ENCODE measurements at places on chromosomes 5 and 9. TPM values are rescaled to one million over a fixed set of nuclear protein-coding genes. Genes with fewer than 3 reads are reported as not detected.
A peak's percentile ranks its signal among the peaks of the same experiment; 100 is the strongest.

DNA sequence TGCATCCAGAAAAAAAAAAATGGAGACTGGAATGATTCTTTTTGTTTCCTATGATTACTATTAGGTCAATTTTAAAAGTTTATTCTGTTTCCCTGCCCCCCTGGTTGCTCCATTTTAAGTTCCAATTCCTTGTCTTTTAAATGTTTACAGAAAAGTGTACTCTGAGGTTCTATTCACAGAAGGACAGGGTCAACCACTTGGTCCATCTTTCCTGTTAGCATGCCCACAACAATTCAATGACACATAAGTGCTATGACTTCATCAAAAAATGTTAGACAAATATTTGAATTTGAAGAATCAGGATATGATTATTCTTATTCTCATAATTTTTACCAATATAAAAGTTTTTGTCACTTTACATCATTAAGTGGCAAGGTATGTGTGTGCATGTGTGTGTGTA lies 123.7 kb downstream of the PDE4D start:
- peaks cover 39% of the 10 kb centered on the region for H3K4me1 ChIP-seq
- H3K27me3 ChIP-seq = peaks cover 5% of the 10 kb centered on the region
- H3K27ac ChIP-seq = no peak overlapping the region
- DNase-seq = no peak
- no peak overlapping the region for H3K4me3 ChIP-seq

SH3GL2 gene
- 7.6 TPM for total RNA-seq

- no peaks in the 10 kb centered on the region for H3K27me3 ChIP-seq
- H3K27ac ChIP-seq = no peak overlapping the region
- no peaks in the 10 kb centered on the region for H3K4me1 ChIP-seq
- DNase-seq = no peak
These were observed 10.9 kb downstream of the SELENOP start for GRCh38 chr5:42800748-42801330.

- peaks cover 22% of the 10 kb centered on the region for H3K4me1 ChIP-seq
- H3K36me3 ChIP-seq = peaks cover 15% of the 10 kb centered on the region
- peak overlapping the region; percentile 99 for H3K4me3 ChIP-seq
- no peak for DNase-seq
- H3K27ac ChIP-seq = peak overlapping the region; percentile 100
These were observed 1.2 kb upstream of the CKS2 start for GRCh38 chr9:89309608-89310474.

GCNT4 gene
- total RNA-seq = 8.3 TPM

PPP2R2B gene
- total RNA-seq = 18.4 TPM

GRCh38 chr9:19495186-19496028 lies 86.6 kb downstream of the ACER2 start:
- no peak overlapping the region for H3K27ac ChIP-seq
- H3K36me3 ChIP-seq = no peaks in the 10 kb centered on the region
- H3K4me1 ChIP-seq = no peaks in the 10 kb centered on the region
- H3K4me3 ChIP-seq = no peak overlapping the region
- DNase-seq = no peak

- no peaks in the 10 kb centered on the region for H3K27me3 ChIP-seq
- H3K4me3 ChIP-seq = no peak overlapping the region
- H3K36me3 ChIP-seq = no peaks in the 10 kb centered on the region
These were observed 191.1 kb downstream of the BNC2 start for GRCh38 chr9:16679327-16679821.

DNA sequence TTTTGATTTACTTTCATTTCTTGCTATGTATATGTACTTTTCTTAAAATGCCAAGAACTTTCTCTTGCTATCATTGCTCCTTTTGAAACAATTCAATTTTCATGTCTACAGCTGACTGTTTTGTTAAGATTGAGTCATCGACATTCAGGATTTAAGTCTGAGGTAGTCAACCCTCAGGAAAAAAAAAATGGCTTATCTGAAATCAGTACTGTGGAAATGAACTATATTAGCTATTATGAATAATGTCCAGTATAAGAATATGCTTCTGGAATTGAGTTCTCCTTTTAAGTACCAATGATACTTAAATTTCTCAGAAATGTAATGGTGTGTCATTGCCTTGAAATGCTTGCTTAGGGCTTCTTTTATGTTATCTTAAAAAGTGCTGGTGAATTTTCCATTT lies 37.9 kb downstream of the TNFAIP8 start:
- H3K27me3 ChIP-seq = no peaks in the 10 kb centered on the region
- peaks cover 13% of the 10 kb centered on the region for H3K4me1 ChIP-seq
- H3K36me3 ChIP-seq = peaks cover 30% of the 10 kb centered on the region
- no peak for DNase-seq
- H3K4me3 ChIP-seq = no peak overlapping the region
